ENCODE measurements at places on chromosomes 3 and 15. TPM values are rescaled to one million over a fixed set of nuclear protein-coding genes. Genes with fewer than 3 reads are reported as not detected.

Gene PP2D1
- not detected for total RNA-seq

Gene SPINT1
- 167 TPM for total RNA-seq

Gene SAMMSON
- not detected for total RNA-seq

Gene GLT8D1
- 24.4 TPM for total RNA-seq

Gene GOLGA6D
- not detected for total RNA-seq

Gene ZBTB47
- total RNA-seq = 3.1 TPM

Gene PAQR9
- total RNA-seq = not detected

DNA sequence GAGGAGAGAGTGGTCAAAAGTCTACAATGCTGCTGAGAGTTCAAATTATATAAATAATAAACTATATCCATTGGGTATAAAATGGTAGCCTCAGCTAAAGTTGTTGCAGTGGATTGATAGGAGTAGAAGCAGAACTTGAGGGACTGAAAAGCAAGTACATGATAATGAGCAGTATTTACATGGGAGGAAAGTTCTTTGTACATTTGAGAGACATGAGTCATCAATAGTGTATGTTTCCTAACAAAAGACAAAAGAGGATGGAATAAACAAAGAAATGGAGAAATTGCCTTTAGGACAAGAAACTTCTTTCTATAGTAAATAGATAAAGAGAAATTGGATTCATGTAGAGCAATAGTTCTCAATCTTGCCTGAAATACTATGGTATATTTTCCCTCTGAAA is 110.0 kb upstream of the PLSCR5 start:
- no peak for DNase-seq

GRCh38 chr15:93176065-93176464 is 87.1 kb upstream of the RGMA start:
- no peak for DNase-seq

- peak; percentile 65 for DNase-seq
These were observed 28.5 kb downstream of the PLSCR4 start for GRCh38 chr3:146222204-146223046.

GRCh38 chr15:66939451-66940023 is 125.9 kb upstream of the SMAD3 start:
- DNase-seq = no peak

GRCh38 chr15:38878926-38879325 is 314.3 kb upstream of the RASGRP1 start:
- no peak for DNase-seq

DNA sequence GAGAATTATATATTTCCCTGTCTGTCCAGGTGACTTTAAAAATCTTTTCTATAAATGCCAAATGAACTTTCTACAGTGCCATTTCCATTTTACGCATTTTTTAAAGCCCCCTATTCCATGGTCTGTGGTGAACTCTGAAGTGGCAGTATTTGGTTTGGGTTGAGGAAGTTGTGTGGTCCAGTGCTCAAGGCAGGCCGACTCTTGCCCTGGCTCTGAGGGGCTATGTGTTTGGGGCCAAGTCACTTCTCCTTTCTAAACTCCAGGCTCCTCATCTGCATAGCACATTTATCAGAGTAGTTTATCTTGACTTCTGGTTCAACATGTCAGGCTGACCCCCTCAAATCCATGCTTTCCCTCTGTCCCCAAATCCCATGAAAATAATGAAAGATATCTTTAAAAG is 14.1 kb downstream of the TTC21A start:
- no peak for DNase-seq

DNA sequence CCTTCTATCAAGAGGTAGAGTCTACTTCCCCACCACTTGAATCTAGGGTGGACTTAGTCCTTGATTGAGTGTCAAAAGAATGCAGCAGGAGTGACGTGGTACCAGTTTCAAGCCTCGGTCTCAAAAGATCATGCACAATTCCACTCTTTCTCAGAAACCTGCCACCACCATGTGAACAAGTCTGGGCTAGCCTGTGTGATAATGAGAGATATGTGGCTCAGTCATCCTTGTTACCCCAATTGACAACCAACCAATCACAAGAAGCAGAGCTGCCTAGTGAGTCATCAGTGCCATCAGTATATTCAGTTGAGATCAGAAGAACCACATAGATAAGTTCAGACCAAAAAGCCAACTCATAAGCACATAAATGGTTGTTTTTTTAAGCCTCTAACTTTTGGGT is 374.5 kb downstream of the IL20RB start:
- DNase-seq = no peak

- no peak for DNase-seq
These were observed 38.2 kb downstream of the SHQ1 start for GRCh38 chr3:72810063-72810462.

DNA sequence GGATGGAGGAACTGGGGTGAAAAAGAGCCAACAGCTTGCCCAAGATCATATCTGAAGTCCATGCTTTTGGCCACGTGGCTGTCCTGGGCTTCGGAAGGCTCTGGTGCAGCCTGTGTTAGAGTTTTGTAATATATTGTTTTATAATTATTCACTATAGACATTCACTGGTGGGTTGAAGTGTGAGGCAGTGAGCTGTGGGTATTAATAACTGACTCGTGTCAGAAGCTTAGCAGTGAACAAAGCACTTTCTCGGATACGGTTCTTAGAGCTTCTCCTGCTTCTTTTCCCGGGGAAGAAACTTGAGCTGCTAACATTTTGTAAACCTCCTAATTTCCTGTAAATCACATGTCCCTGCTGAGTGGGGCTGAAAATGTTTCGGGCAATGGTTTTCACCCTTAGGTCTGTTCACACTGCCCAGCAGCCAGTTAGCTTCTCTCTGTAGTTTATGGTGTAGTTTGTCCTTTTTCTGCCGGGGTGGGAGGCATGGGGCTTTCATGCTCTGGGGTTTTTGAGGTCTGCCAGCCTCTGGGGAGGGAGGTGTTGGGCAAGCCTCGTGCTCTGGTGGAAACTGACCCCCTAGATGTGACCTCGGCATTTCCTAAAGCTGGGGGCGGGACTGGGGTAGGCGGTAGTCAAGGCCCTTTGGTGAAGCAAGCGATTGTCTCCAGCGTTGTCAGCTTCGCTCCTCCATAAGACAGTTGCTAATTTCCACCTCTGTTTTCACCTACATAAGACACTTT is 1.7 kb downstream of the MRAS start:
- no peak for DNase-seq

GRCh38 chr15:36599620-36600433 is 20.4 kb downstream of the CDIN1 start:
- no peak for DNase-seq

DNA sequence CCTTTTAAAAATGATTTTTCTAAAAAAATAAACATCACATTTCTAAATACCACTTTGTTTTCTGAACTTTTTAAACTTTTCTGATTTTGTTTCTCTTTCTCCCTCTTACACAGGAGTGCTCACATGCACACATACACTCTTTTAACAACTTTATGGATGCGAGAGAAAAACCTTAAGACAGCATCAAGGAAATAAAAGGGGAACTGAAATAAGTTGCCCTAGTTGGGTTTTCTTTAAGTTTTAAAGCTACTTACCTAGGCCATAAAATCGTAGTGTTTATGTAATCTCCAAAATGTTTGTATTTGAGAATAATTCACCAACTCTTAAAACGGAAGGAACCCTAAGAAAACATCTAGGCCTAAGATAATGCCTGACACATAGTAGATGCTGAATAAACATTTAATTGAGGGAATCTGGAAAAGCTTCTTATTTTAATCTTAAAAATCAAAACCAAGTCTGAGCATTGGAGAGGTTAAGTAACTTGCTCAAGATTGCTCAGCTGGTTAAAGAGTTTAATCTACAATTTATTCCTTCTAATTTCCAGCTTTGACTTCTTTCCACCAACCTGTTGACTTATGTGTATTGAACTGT is 1.2 kb upstream of the BBX start:
- DNase-seq = no peak

DNA sequence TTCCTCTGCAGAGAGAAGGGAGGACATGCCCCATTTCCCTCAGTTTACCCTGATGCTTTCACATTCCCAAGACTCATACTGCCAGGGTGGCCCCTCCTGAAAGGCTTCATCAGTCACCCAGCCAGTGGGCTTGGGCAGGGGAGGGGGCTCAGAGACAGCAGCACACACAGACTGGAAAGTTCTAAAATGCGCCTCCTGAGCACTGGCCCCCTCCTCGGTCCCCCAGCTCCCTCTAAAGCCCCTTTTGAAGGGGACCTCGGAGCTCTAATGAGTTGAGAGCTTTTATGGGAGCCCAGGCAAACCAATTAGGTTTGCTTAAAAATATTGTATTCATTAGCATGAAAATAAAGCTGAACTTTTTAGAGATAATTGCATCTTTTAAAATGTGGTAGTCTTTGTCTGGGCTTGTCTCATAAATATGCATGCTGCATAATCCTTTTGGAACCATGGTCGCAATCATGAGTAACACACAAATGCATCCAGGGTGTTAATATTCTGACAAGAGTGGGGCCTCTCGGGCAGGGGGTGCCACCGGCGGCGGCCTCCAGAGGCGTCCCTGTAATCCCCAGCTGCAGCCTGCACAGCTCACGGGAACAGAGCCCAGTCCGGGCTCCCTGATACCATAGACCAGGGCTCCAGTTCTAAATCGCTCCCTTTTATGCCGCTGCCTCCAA is 78.5 kb downstream of the RPLP1 start:
- no peak for DNase-seq

DNA sequence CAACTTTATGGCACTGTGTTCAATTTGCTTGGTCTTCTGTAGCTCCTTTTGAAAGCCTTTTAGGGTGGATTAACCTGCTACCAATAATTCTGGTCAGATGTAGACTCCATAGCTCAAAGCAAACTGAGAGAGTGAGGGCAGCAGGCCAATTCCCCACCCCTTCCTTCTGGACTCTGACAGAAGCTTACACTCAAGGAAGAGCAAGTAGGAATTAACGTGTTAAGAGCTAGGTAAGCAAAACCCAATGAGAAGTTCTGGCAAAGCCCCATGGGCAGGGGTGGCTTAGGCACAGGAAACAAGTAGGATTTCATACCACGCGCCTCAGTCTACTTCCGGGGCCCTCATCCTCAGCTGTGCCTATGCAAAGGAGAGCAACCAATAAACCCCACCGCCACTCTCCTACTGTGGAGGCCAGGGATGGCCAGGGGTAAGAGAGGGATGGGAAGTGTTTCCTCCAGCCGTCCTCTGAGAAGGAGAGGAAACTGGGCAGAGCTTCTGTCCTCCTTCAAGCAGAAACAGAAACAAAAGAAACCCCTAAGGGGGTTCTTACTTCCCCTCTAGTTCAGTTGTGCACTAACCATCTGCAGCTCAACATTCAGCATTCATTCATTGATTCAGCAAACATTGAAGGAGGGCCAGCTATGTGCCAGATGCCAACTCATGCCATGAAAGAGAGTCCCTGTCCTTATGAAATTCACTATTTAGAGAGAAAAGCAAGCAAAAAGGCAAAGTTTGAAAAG is 12.6 kb downstream of the CCR5 start:
- DNase-seq = no peak

GRCh38 chr15:68252925-68253534 is 23.5 kb upstream of the CLN6 start:
- DNase-seq = no peak

- no peak for DNase-seq
These were observed 314.2 kb downstream of the ROBO1 start for GRCh38 chr3:79453600-79453999.
